ENCODE measurements at places on chromosomes 3 and 15.

- no peaks in the 10 kb centered on the region for H3K4me1 ChIP-seq
- H3K4me3 ChIP-seq = no peak overlapping the region
- H3K27ac ChIP-seq = no peak overlapping the region
- no peak for DNase-seq
- peaks cover 6% of the 10 kb centered on the region for H3K27me3 ChIP-seq
Measured at GRCh38 chr3:38334142-38335055, 12.2 kb upstream of the XYLB start.

- peaks cover 2% of the 10 kb centered on the region for H3K27me3 ChIP-seq
- H3K4me1 ChIP-seq = no peaks in the 10 kb centered on the region
- no peak overlapping the region for H3K4me3 ChIP-seq
- H3K27ac ChIP-seq = no peak overlapping the region
Measured at GRCh38 chr3:131231710-131232389, 149.7 kb upstream of the NUDT16 start.

GRCh38 chr3:12179441-12179840 lies 20.7 kb upstream of the TIMP4 start:
- no peaks in the 10 kb centered on the region for H3K27me3 ChIP-seq
- no peaks in the 10 kb centered on the region for H3K4me1 ChIP-seq
- DNase-seq = no peak
- no peak overlapping the region for H3K4me3 ChIP-seq
- H3K27ac ChIP-seq = no peak overlapping the region
- H3K36me3 ChIP-seq = peaks cover 2% of the 10 kb centered on the region

DNA sequence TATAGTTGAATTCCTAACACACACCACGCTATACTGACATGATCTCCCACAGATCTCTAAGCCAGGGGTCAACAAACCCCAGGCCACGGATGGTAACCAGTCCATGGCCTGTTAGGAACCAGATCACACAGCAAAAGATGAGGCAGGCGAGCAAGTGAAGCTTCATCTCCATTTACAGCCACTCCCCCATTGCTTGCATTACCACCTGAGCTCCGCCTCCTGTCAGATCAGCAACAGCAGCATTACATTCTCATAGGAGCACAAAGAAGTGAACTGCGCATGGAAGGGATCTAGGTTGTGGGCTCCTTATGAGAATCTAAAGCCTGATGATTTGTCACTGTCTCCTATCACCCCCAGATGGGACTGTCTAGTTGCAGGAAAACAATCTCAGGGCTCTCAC lies 2.7 kb downstream of the PDCD7 start:
- H3K4me3 ChIP-seq = peak overlapping the region; percentile 4
- no peaks in the 10 kb centered on the region for H3K27me3 ChIP-seq
- peaks cover 16% of the 10 kb centered on the region for H3K36me3 ChIP-seq
- peaks cover 31% of the 10 kb centered on the region for H3K4me1 ChIP-seq
- H3K27ac ChIP-seq = no peak overlapping the region

DNA sequence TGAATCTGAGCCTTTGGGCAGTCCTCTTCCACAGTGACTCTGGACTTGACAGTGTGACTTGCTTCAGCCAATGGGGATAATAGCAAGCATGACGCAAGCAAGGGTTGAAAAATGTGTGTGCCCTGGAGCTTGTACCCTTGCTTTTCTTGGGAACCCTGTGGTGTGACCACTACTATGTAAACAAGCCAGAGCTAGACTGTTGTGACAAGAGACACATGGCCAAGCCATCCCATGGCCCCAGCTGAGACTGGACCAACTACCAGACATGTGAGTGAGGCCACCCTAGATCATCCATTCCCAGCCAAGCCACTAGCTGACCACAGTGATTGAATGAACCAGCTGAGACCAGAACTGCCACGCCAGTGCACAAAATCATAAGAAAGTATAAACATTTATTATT lies 11.8 kb downstream of the MYO1E start:
- no peaks in the 10 kb centered on the region for H3K27me3 ChIP-seq
- no peak overlapping the region for H3K27ac ChIP-seq
- H3K4me1 ChIP-seq = peaks cover 31% of the 10 kb centered on the region
- peaks cover 3% of the 10 kb centered on the region for H3K36me3 ChIP-seq
- no peak overlapping the region for H3K4me3 ChIP-seq

DNA sequence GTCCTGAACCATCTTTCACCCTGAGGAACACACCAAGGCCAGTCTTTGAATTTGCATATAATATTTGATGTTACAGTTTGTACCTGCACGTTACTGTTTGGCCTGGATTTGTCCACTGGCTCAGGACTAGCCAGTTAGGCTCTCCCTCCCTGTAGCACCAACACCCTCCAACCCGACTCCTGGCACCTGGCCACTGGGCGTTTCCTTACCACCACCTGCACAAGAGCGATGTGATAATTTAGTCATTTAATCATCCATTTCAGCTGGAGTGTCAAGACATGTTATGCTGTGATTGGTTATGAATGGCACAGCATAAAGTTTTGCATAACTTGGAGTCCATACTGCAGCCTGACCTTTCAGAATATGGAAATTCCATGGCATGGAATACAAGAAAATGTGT lies 242.4 kb downstream of the KCNMB2 start:
- H3K27ac ChIP-seq = no peak overlapping the region
- no peaks in the 10 kb centered on the region for H3K36me3 ChIP-seq
- H3K4me3 ChIP-seq = no peak overlapping the region
- H3K27me3 ChIP-seq = peaks cover 2% of the 10 kb centered on the region
- no peaks in the 10 kb centered on the region for H3K4me1 ChIP-seq

GRCh38 chr15:40982855-40983254 lies 29.6 kb downstream of the CHAC1 start:
- no peak overlapping the region for H3K4me3 ChIP-seq
- peaks cover 53% of the 10 kb centered on the region for H3K36me3 ChIP-seq
- no peak overlapping the region for H3K27ac ChIP-seq
- no peaks in the 10 kb centered on the region for H3K27me3 ChIP-seq
- no peak for DNase-seq

DNA sequence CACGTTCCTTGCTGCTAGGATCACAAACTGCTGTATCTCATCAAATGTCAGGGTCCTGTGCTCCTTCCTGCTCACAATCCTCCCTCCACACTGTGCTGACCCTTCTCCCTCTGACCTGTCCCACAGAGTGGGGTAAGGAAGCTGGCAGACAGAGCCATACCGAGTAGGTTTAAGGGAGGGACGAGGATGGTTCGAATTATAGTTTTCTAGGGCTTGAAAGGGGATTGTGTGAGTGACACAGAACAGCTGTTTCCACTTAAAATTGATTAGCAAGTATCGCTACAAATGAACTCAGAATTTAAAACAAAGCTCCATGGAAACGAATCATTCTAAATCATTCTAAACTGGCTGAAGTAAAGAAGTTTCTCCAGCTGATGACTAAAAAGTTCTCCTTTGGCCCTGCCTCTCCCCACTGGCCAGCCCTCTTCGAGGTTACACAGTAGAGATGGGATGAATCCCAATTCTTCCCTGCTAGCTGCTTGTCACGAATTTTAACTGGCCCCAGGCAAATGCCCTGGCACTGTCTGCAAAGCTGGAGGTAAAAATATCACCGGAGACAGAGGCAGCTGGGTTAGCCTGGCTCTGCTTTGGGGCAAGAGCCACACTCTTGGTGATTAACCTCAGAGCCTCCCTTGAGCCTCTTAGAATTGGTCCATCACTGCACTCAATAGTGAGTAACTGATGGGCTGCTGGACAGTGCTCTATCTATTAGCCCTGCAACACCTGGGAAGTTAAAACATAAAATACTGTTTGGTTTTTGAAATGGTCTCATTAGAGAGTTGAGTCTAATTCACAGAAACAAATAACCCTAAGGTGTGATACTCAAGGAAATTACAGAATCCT lies 194.9 kb downstream of the CHST2 start:
- H3K4me3 ChIP-seq = no peak overlapping the region
- no peaks in the 10 kb centered on the region for H3K4me1 ChIP-seq
- no peaks in the 10 kb centered on the region for H3K27me3 ChIP-seq
- no peak overlapping the region for H3K27ac ChIP-seq

DNA sequence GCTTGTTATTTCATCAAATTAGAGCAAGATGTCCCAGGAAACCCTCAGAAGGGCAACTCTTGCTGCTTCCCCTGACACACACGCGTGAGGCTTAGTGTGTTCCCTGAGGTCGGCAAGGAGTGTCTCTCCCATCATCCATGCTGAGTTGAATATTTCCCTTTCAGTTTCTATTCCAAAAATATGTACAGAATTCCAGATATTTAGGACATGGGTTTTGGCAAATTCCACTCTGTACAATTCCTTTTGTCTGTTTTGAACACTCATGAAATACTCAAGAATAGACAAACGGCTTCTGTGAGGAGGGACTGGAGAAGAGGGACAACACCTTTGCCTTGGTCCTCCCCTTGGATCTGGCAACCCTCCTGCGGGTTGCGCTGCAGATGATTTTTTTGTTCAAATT lies 138.0 kb downstream of the DUT start:
- no peaks in the 10 kb centered on the region for H3K4me1 ChIP-seq
- H3K27me3 ChIP-seq = no peaks in the 10 kb centered on the region
- no peaks in the 10 kb centered on the region for H3K36me3 ChIP-seq
- no peak for DNase-seq
- H3K4me3 ChIP-seq = no peak overlapping the region

DNA sequence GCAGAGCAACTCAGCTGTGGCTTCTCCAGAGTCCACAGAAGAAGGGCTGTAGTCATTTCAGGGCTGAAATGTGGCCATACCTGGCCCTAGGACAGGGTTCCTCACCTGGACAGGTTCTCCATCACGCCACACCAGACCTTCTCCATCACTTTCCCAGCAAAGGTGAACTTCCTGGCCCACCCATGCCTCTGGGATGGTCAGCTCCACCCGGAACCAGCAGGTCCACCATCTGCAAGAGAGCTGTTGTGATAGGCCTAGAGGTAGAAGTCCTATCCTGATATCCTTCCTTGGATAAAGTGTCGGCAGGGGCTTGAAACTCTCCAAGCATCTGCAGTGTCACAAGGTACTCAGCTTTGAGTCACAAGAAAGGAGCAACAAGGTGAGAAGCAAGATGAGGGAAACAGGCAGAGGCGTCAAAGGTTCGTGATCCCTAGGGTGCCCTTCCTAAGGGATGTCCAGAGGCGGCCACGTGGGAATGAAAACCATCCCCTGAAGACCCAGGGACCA lies 948 bp downstream of the MAN2C1 start:
- H3K27ac ChIP-seq = peak overlapping the region; percentile 96
- H3K4me3 ChIP-seq = peak overlapping the region; percentile 89
- DNase-seq = no peak
- H3K27me3 ChIP-seq = no peaks in the 10 kb centered on the region
- peaks cover 3% of the 10 kb centered on the region for H3K36me3 ChIP-seq
- H3K4me1 ChIP-seq = peaks cover 11% of the 10 kb centered on the region

DNA sequence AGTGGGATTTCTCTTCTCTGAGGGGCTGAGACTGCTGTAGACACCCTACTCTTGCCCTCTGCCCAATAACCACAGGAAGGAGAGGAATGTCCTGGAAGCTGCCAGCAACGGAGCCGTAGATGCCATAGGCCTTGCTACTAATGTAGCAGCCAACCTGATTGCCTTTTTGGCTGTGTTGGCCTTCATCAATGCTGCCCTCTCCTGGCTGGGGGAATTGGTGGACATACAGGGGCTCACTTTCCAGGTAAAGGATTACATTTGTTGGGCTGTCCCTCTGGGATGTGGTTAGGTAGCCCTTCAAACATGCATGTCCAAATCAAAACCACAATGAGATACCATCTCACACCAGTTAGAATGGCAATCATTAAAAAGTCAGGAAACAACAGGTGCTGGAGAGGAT lies 16.1 kb downstream of the SLC28A2 start:
- no peak overlapping the region for H3K27ac ChIP-seq
- no peak for DNase-seq
- no peaks in the 10 kb centered on the region for H3K4me1 ChIP-seq
- H3K27me3 ChIP-seq = peaks cover 2% of the 10 kb centered on the region
- H3K4me3 ChIP-seq = no peak overlapping the region

GRCh38 chr3:41363830-41364523 lies 164.7 kb downstream of the CTNNB1 start:
- H3K27me3 ChIP-seq = no peaks in the 10 kb centered on the region
- no peak overlapping the region for H3K4me3 ChIP-seq
- peaks cover 12% of the 10 kb centered on the region for H3K36me3 ChIP-seq
- no peaks in the 10 kb centered on the region for H3K4me1 ChIP-seq

DNA sequence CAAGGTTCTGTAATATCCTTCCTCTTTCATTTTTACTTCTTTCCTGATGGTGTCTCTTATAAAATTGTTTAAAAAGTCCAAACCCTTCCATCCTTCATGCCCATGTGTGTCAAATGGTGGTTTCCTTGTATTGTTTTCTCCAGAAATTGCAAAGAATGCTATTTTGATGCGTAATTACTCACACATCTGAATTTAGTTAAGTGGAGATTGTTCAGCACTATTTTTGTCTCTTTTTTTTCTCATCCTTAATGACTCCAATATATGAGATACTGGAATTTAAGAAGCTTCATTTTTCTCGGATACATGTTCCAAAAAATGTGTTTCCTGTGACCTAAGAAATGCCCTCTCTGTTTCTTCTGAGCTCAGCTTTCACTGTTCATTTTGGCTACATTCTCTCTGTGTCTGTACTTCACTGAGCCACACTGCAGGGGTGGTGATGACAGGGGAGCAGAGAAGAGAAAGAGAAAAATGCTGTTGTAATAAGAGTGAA lies 799.8 kb downstream of the DIPK2A start:
- no peaks in the 10 kb centered on the region for H3K27me3 ChIP-seq
- no peak overlapping the region for H3K27ac ChIP-seq
- no peak for DNase-seq
- no peaks in the 10 kb centered on the region for H3K36me3 ChIP-seq
- no peaks in the 10 kb centered on the region for H3K4me1 ChIP-seq

- H3K4me3 ChIP-seq = no peak overlapping the region
- H3K27me3 ChIP-seq = no peaks in the 10 kb centered on the region
- H3K36me3 ChIP-seq = peaks cover 13% of the 10 kb centered on the region
- no peak overlapping the region for H3K27ac ChIP-seq
Measured at GRCh38 chr3:179036226-179036625, 35.4 kb downstream of the ZMAT3 start.

DNA sequence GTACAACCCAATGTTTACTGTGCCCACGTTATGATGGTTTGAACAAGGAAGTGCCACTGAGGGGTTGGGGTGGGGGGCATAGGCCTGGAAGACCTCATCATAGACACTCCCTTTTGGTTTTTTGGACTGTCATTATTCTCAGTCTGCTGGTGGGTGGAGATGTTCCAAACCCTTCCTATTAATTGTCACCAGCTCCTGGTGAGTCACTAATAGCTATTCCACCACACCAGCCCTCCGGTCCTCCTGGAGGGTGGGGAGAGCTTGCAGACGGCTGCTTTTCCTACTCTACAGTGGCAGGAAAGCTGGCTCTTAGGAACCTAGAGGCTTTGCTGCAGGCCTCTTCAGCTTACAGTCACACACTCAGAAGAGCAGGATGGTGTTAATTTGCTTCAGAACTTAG lies 9.0 kb upstream of the COPG1 start:
- no peak overlapping the region for H3K4me3 ChIP-seq
- no peak overlapping the region for H3K27ac ChIP-seq
- H3K4me1 ChIP-seq = peaks cover 13% of the 10 kb centered on the region
- no peaks in the 10 kb centered on the region for H3K36me3 ChIP-seq
- no peak for DNase-seq

- H3K27me3 ChIP-seq = peaks cover 3% of the 10 kb centered on the region
- no peaks in the 10 kb centered on the region for H3K36me3 ChIP-seq
- no peak within 1 kb of the TSS for H3K27ac ChIP-seq
- DNase-seq = no peak
Measured at GRCh38 chr3:109136523-109136922, at the start of gene C3orf85. Gene C3orf85 (plus strand): TSS chr3:109136719. CDS start chr3:109136848, 129 bp downstream.
